ENCODE measurements at places on chromosomes 2 and 18.

GRCh38 chr2:221495731-221496130 lies 76.4 kb downstream of the EPHA4 start:
- DNase-seq, result no peak

DNA sequence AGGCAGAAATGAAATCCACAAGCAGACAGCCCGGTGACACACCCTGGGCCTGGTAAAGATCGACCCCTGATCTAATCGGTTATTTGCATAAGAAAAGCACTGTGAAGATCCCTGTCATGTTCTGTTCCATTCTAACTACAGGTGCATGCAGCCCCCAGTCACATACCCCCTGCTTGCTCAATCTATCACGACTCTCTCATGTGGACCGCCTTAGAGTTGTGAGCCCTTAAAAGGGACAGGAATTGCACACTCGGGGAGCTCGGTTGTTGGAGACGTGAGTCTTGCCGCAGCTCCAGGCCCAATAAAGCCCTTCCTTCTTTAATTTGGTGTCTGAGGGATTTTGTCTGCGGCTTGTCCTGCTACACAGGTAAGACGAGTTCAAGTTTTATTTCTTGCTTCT lies 13.4 kb upstream of the IL1B start:
- no peak for DNase-seq

DNA sequence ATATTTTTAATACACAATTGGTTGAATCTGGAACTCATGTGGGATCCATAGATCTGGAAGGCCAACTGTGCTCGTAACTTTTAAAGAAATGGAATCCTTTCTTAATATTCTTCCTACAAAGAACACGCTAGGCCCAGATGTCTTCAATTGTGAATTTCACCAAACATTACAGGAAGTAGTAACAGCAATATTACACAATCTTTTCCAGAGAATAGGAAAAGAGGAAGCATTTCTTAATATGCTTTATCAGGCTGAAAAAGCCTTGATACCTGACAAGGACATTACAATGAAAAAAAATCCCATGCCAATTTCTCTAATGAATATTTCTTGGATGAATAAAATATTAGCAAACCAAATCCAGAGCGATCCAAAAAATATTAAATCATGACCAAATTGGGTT lies 80.3 kb upstream of the HAAO start:
- no peak for DNase-seq

GRCh38 chr18:13131283-13131682 lies 87.3 kb upstream of the LDLRAD4 start:
- DNase-seq, result no peak

GRCh38 chr2:3572620-3573019 lies 2.4 kb upstream of the RPS7 start:
- DNase-seq, result no peak

Data from posterior cingulate gyrus (tissue), 11 donors.